ENCODE measurements at places on chromosomes 4 and X. TPM values are rescaled to one million over a fixed set of nuclear protein-coding genes. Genes with fewer than 3 reads are reported as not detected.
A peak's percentile ranks its signal among the peaks of the same experiment; 100 is the strongest.

The PNCK gene
- 10.6 TPM for polyA plus RNA-seq

The SSX1 gene
- not detected for polyA plus RNA-seq

The FHIP1A gene
- 4.2 TPM for polyA plus RNA-seq

The SULT1B1 gene
- 9.3 TPM for polyA plus RNA-seq

The RPS6KA6 gene
- polyA plus RNA-seq = 4.4 TPM

The MAOB gene
- polyA plus RNA-seq = 0.98 TPM

The FHDC1 gene
- polyA plus RNA-seq = 5.8 TPM

The TLR10 gene
- polyA plus RNA-seq = 0.45 TPM

DNA sequence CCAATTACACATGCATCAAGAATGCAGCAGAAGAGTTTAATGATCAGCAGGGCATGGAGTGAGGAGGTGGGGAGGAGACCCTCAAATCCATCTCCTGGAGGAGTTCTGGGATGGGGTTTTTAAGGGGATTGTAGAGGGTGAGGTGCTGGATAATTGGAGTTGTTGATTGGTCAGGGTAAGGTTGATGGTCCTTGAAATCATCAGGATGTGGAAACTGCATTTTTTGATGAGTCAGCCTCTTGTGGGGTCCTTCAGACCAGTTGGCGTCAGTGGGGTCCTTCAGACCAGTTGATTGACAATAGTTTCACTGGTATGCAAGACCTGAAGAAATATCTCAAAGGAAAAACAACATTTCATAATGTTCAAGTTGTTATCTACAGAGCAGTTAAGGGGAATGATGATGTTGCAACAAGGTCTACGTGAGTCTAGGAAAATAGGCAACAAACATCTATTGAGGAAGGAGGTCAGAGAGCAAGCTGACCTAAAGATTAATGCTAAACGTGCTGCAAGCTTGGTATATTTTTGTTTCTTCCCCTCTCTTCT lies 88.3 kb downstream of the NRK start:
- DNase-seq = no peak

- no peak for DNase-seq
Measured at GRCh38 chr4:123972031-123972430, 575.4 kb downstream of the SPRY1 start.

- DNase-seq = no peak
Measured at GRCh38 chrX:107773206-107773605, 2.4 kb downstream of the TSC22D3 start.

DNA sequence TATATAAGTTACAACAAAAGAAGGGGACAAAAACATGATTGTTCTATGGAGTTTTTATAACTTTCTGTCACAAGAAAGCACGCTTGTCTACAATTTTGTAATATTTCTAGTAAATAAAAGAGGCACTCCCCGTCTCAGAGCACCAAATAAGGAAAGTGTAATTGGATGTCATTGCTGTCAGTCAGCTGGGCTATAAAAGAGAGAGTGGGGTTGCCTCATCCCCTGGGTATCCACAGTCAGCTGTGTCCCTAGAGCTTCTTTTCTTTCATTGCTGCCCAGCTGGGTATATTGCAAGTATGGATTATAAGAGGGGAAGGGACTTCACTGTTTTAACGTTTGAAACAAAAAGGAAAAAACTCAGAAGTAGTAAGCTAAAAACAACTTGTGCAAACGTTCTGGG lies 61.3 kb downstream of the NPNT start:
- DNase-seq = peak; percentile 57

DNA sequence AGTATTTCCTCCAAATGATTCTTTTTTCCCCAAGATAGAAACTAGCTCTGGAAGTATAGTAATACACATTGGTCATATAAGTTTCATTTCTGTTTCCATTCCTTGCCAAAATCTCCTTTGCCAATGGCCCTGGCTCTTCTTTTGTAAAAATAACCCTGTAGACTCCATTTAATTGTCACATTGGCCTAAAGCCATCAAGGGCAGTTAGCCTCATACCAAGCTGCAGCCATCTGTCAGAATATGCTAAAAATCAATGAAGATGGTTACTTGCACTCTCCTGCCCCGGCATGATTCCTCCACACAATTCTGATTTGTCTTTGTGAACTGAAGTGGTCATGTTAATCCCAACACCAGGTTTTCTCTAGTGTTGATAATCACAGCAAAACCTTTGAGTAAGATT lies 380.5 kb downstream of the SH2D1A start:
- DNase-seq = no peak

DNA sequence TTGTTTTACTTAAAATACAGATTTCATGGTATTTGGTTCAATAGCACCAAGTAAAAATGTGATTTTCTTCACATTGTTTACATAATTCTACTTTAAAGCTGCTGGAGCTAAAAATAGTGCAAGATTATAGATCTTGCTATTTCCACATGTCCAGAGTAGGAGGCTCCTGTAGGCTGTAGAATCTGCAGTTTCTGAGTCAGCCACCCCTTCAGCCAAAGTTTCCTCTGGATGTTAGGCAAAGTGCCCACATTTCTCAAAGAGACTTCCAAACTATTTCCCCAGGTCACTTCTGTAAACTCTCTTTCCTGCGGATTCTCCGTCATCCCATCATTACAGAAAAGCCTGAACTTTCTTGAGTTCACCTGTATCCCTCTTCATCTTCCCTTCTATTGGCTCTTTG lies 342.5 kb upstream of the FSTL5 start:
- peak; percentile 28 for DNase-seq

- no peak for DNase-seq
Measured at GRCh38 chrX:118207831-118208453, 91.3 kb upstream of the KLHL13 start.

GRCh38 chr4:184475498-184475897 lies 1.1 kb upstream of the IRF2 start:
- no peak for DNase-seq

- no peak for DNase-seq
Measured at GRCh38 chr4:187070158-187070557, 346.5 kb upstream of the FAT1 start.

- DNase-seq = no peak
Measured at GRCh38 chr4:188300385-188300784, 161.1 kb downstream of the TRIML1 start.

- DNase-seq = no peak
Measured at GRCh38 chr4:40425799-40426574, 90.9 kb downstream of the CHRNA9 start.

DNA sequence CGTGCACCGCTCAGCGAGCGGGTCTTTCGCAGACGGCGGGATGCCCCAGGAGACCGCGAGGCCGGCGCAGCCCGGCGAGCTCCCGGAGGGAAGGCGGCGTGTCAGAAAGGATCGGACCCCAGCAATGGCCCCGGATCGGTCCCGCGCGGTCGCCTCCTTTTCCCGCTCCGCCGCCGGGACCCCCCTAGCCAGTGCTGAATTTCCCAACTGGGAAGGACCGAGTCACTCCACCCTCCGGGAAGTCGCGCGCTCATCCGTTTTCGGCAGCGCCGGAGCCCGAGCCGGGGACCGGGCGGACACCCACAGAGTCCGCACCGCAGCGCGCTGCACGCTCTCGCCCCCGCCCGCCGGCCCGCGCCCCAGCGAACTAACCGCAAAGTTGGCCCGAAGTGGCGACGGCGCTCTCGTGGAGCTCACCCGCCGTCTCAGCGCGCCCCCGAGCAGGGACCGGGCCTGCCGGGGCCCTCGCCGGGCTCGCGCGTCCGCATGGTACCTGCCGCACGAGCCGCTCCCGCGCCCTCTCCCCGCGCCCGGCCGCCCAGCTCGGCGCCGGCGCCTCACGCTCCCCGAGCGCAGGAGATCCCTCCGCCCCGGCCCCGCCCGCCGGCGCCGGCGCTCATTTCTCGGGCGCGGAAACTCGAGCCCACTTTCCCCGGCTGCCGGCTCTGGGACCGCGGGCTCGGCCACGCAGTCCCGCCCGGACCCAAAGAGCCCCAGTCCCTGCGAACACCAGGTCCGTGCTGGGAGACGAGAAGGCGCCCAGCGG lies at the start of gene FAT1:
Gene FAT1, minus strand, starts transcription at position 565 of the 766 bp plus-strand sequence. CDS start 14,029 bp downstream, outside the sequence.
- DNase-seq = peak; percentile 95

GRCh38 chr4:141388481-141388880 lies 167.8 kb downstream of the ZNF330 start:
- DNase-seq = peak; percentile 25

DNA sequence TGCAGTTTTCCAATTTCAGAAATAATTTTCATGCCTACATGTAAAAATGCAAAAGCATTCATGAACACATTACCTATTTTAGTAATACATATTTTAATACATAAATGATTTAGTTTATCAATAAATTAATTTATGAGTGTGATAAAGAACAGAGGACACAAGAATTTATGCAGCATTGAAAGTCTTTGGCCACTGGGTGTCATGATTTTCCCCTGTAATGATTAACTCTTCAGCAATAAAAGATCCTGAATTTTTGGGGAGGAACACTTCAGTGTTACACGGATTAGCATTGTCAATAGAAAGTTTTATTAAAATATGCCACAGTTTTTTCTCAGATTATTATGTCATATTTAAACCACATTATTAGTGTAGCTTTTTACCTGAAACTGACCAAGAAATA lies 8.6 kb upstream of the VCX2 start:
- DNase-seq = peak; percentile 46

GRCh38 chrX:8520791-8521190 lies 56.2 kb downstream of the VCX3B start:
- no peak for DNase-seq

DNA sequence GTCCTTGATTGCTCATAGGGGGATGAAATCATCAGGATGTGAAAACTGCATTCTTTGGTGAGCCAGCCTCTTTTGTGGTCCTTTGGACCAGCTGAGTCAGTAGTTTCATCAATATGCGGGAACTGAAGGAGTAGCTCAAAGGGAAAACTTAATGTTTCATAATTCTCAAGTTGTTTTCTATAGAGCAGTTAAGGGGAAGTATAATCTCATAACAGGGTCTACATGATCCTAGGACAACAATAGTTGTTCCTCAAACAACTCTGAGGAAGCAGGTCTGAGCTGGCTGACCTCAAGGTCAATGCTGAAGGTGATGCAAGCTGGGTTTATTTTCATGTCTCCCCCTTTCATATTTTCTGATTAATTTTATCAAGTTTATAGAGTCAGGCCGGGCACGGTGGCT lies 36.1 kb upstream of the IRF2 start:
- DNase-seq = no peak

- DNase-seq = no peak
Measured at GRCh38 chrX:104430742-104431119, 135.3 kb upstream of the IL1RAPL2 start.

DNA sequence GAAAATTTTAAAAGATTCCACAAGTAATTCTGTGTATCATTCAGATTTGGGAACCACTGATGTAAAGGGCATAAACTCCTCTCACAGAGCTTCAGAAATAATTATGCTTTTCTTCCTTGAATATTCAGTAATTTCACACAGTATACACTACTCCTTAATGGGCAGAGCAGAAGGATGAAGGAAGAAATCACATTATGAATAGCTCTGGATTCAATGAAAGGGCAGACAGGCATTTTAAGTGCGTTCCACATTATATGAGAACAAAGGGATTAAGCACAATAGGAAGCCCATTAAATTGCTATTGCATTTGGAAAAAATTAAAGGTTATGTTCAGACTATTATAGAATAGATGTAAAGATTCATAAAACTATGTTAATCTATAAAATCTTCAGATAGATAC lies 142.6 kb downstream of the PDHA2 start:
- DNase-seq = no peak
